ENCODE measurements at places on chromosomes 7 and 10. TPM values are rescaled to one million over a fixed set of nuclear protein-coding genes. Genes with fewer than 3 reads are reported as not detected.

Gene MAP3K8
- polyA plus RNA-seq = 4.8 TPM

Gene ANXA8L1
- 2.0 TPM for polyA plus RNA-seq

Gene FMC1
- 30.4 TPM for polyA plus RNA-seq

Gene GJD4
- not detected for polyA plus RNA-seq

Gene AGR3
- not detected for polyA plus RNA-seq

Gene HACD1
- polyA plus RNA-seq = 150 TPM

Gene SOSTDC1
- not detected for polyA plus RNA-seq

Gene ADCYAP1R1
- not detected for polyA plus RNA-seq

Gene ICA1
- polyA plus RNA-seq = not detected

Gene TMEM178B
- 0.05 TPM for polyA plus RNA-seq

Gene ZCCHC24
- 29.3 TPM for polyA plus RNA-seq

Gene WDFY4
- not detected for polyA plus RNA-seq

Gene CALHM1
- polyA plus RNA-seq = 0.08 TPM

Gene GOLGA7B
- not detected for polyA plus RNA-seq

Gene CYTH3
- 34.2 TPM for polyA plus RNA-seq

Gene GRID2IP
- polyA plus RNA-seq = not detected

Gene BET1
- 73.7 TPM for polyA plus RNA-seq

Gene SPDYE16
- polyA plus RNA-seq = 0.10 TPM

Gene TWIST1
- 17.5 TPM for polyA plus RNA-seq

Gene LAMB4
- polyA plus RNA-seq = 0.08 TPM

Gene CPA2
- polyA plus RNA-seq = not detected

Gene AQP1
- 0.33 TPM for polyA plus RNA-seq

Gene BBIP1
- 43.7 TPM for polyA plus RNA-seq

Gene PARP12
- polyA plus RNA-seq = 4.9 TPM

Gene SRRM3
- 0.91 TPM for polyA plus RNA-seq

Gene WNT2
- polyA plus RNA-seq = 2.6 TPM

Gene IFIT1B
- not detected for polyA plus RNA-seq

Gene AS3MT
- 1.2 TPM for polyA plus RNA-seq

Gene MACC1
- 0.03 TPM for polyA plus RNA-seq

Gene NACAD
- polyA plus RNA-seq = 0.93 TPM

Gene DDX21
- 24.1 TPM for polyA plus RNA-seq

Gene COL17A1
- polyA plus RNA-seq = 0.51 TPM

Gene CRYGN
- polyA plus RNA-seq = not detected

Gene KCNMA1
- polyA plus RNA-seq = 25.1 TPM

Gene LIPA
- polyA plus RNA-seq = 137 TPM

Gene NUTM2E
- polyA plus RNA-seq = not detected

Gene KAT6B
- 15.3 TPM for polyA plus RNA-seq

Gene SEMA4G
- 0.44 TPM for polyA plus RNA-seq

Gene TAS2R41
- polyA plus RNA-seq = not detected

Gene TSPAN13
- 10.2 TPM for polyA plus RNA-seq

Gene SPDYE1
- polyA plus RNA-seq = 0.60 TPM

Gene C10orf143
- polyA plus RNA-seq = 4.2 TPM

Gene LYZL1
- polyA plus RNA-seq = not detected

Gene COBL
- polyA plus RNA-seq = not detected

Gene URGCP
- polyA plus RNA-seq = 25.9 TPM

Gene ACSL5
- 1.5 TPM for polyA plus RNA-seq

Gene NPY4R
- 0.34 TPM for polyA plus RNA-seq

All from GM23248 (cell line).